Activated CD4-positive, alpha-beta T cell treated with anti-CD3 and anti-CD28 coated beads, Interleukin-2, amount 10 ng/mL, durations not matched to agents 7 days and 5 days (primary cell): ENCODE measurements at places on chromosomes 3 and 15.

GRCh38 chr3:83956431-83956830 lies 1002.4 kb upstream of the CADM2 start:
- no peaks in the 10 kb centered on the region for H3K27me3 ChIP-seq
- H3K4me3 ChIP-seq = no peak overlapping the region
- no peaks in the 10 kb centered on the region for H3K4me1 ChIP-seq
- H3K36me3 ChIP-seq = no peaks in the 10 kb centered on the region
- DNase-seq = no peak

DNA sequence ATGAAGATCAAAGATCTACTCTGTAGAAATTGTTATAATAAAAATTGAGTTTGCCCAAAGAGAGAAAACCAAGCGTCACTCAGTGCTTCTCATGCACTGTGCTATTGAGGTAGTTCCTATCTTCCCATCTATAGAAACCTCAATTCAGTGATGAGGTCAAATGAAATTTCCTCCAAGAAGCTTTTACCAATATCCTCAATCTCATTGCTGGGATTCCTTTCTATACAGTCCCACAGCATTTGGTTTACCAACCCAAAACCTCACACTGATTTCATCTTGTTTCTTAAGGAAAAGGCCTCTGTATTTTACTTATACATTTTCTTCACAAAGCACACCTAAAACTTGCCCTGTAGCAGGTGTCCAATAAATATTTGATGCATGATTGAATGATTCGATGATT lies 147.2 kb downstream of the ALCAM start:
- no peak overlapping the region for H3K4me3 ChIP-seq
- no peaks in the 10 kb centered on the region for H3K36me3 ChIP-seq
- peaks cover 3% of the 10 kb centered on the region for H3K27me3 ChIP-seq
- H3K27ac ChIP-seq = no peak overlapping the region
- DNase-seq = no peak
- peaks cover 2% of the 10 kb centered on the region for H3K4me1 ChIP-seq

DNA sequence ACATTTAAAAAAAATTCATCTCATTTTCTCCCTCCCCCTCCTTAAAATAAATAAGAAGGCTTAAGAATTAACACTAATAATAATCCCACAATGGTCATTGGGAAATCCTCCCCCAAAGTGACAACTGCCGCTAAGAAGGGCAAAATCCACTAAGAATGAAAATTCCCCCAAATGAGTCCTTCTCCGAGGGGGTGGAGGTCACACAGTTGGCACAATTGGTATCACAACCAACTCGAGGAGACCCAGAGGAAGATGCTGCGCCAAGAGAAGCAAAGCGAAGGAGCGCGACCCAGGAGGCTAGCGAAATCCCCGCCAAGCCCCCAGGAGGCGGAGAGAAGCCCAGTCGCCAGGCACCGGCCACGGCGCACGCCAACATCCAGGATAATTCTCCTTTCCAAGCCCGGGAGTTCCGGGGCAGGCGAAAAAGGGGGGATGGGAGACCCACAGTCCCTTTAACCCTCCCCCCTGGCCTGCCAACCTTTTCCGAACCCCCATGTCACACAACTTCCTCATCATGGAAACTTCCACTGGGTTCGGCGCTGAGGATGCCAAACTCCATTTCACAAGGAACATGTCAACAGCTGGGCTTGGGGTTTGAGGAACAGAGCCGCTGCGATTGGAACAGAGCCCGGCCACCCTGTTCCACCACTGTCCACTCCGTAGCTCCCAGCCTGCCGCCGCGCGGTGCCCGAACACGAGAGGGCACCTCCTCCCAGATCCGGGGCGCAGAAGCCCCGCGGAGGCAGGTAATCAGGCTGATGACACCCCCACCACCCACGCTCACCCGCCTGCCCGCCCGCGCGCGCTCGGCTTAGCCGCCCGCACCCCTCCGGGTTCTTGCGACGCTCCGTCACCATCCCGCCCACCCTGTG lies 668 bp downstream of the THRB start:
- no peak overlapping the region for H3K27ac ChIP-seq
- DNase-seq = no peak
- peaks cover 1% of the 10 kb centered on the region for H3K4me1 ChIP-seq
- peaks cover 52% of the 10 kb centered on the region for H3K27me3 ChIP-seq
- H3K36me3 ChIP-seq = no peaks in the 10 kb centered on the region

- no peak overlapping the region for H3K4me3 ChIP-seq
- no peaks in the 10 kb centered on the region for H3K4me1 ChIP-seq
- no peak for DNase-seq
- H3K27me3 ChIP-seq = no peaks in the 10 kb centered on the region
These were observed 170.0 kb downstream of the SEMA6D start for GRCh38 chr15:47887241-47887800.

GRCh38 chr3:109563149-109563548 lies 225.8 kb upstream of the DPPA4 start:
- H3K27ac ChIP-seq = peak overlapping the region; percentile 76
- H3K36me3 ChIP-seq = no peaks in the 10 kb centered on the region
- peaks cover 11% of the 10 kb centered on the region for H3K4me1 ChIP-seq
- H3K4me3 ChIP-seq = peak overlapping the region; percentile 23
- DNase-seq = peak; percentile 70

- no peak for DNase-seq
- no peak overlapping the region for H3K4me3 ChIP-seq
- no peaks in the 10 kb centered on the region for H3K4me1 ChIP-seq
These were observed 114.5 kb upstream of the STRIT1 start for GRCh38 chr3:155407971-155408370.

DNA sequence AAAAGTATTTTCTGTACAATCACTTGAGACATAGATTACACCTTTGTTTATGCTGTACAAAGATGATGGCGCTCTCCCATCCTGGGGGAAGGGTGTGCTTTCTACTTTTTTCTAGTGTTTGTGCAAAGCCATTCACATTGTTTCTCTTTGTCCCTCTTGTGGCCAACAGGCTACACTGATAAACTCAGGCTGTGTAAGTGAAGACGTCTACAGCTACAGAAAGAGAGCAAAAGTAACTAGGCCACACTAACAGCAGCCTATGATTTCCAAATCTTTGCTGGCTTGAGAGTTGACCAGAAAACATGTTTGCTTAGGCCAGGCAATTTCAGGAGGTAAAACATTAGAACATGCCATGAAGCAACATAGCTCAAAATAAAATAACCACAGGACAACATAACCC lies 75.1 kb downstream of the FOXB1 start:
- no peak overlapping the region for H3K4me3 ChIP-seq
- no peaks in the 10 kb centered on the region for H3K27me3 ChIP-seq
- H3K36me3 ChIP-seq = no peaks in the 10 kb centered on the region
- H3K4me1 ChIP-seq = peaks cover 36% of the 10 kb centered on the region
- H3K27ac ChIP-seq = no peak overlapping the region

- H3K4me1 ChIP-seq = no peaks in the 10 kb centered on the region
- H3K36me3 ChIP-seq = no peaks in the 10 kb centered on the region
- DNase-seq = no peak
- H3K27ac ChIP-seq = no peak overlapping the region
- H3K4me3 ChIP-seq = no peak overlapping the region
- H3K27me3 ChIP-seq = no peaks in the 10 kb centered on the region
These were observed 30.9 kb downstream of the RBMS3 start for GRCh38 chr3:29311795-29312194.

GRCh38 chr3:152352554-152352953 lies 83.8 kb downstream of the MBNL1 start:
- H3K36me3 ChIP-seq = peaks cover 38% of the 10 kb centered on the region
- peaks cover 40% of the 10 kb centered on the region for H3K4me1 ChIP-seq
- H3K27me3 ChIP-seq = no peaks in the 10 kb centered on the region
- DNase-seq = no peak

- DNase-seq = no peak
- H3K36me3 ChIP-seq = no peaks in the 10 kb centered on the region
- no peak overlapping the region for H3K4me3 ChIP-seq
- H3K4me1 ChIP-seq = no peaks in the 10 kb centered on the region
- H3K27ac ChIP-seq = no peak overlapping the region
These were observed 384.7 kb downstream of the NTRK3 start for GRCh38 chr15:87871731-87872320.

GRCh38 chr3:11312166-11312565 lies 40.0 kb downstream of the ATG7 start:
- H3K4me3 ChIP-seq = no peak overlapping the region
- H3K27me3 ChIP-seq = no peaks in the 10 kb centered on the region
- peaks cover 6% of the 10 kb centered on the region for H3K4me1 ChIP-seq
- peaks cover 55% of the 10 kb centered on the region for H3K36me3 ChIP-seq

DNA sequence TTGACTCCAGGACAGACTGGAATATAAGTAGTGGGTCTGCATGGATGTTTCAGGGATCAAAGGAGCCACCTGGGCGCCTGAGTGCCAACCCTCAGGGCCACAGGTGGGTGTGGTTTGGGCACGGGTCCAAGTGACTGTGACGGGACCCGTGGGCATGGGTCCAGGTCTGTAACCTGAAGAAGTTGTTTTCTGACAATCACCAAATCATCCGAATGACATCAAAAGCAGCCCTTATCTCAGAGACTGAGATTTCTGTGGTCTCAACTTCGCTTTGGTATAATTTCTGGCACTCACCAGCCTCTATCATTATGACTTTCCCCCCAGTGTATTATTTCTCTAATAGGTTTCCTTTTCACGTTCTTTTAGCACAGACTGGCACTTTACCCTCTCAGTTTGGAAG lies 24.4 kb downstream of the RLBP1 start:
- no peak overlapping the region for H3K4me3 ChIP-seq
- no peak overlapping the region for H3K27ac ChIP-seq
- peaks cover 32% of the 10 kb centered on the region for H3K36me3 ChIP-seq

DNA sequence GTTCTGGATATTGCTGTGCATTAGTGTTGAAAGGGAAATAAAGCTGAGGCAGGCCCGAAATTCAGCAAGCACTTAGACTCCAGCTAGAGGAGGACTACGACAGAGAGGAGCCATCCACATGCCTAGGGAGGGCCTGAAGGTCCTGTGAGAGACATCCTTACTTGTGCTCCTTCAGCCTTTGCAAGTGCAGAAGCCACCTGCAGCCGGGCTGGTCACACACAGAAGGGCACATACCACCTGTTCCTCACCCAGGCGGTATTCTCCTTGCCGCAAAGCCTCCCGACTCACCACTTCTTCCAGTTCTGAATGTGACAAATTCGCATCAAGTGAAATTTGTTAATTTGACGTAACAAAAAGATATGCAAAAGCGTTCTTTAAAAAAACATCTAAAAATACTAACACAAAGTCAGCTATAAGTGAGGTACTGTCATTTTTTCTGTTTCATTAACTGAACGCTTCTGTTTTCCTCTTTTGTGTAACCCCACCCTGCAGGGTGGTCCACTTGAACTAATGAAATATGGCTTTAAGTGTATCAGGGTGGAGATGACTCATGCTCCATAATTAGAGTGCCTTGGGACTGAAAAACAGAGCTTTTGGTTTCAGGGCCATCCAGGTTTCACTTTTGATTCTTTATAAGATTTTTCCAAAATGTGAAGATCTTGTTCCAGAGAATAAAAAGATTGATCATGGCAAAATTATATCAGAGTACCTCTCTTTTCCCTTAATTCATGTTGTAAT lies 467.9 kb upstream of the ATP11B start:
- DNase-seq = no peak
- no peak overlapping the region for H3K4me3 ChIP-seq
- H3K27me3 ChIP-seq = no peaks in the 10 kb centered on the region
- H3K27ac ChIP-seq = no peak overlapping the region
- no peaks in the 10 kb centered on the region for H3K36me3 ChIP-seq

- peak overlapping the region; percentile 62 for H3K4me3 ChIP-seq
- H3K36me3 ChIP-seq = peaks cover 33% of the 10 kb centered on the region
- no peaks in the 10 kb centered on the region for H3K27me3 ChIP-seq
- DNase-seq = peak; percentile 73
- H3K27ac ChIP-seq = peak overlapping the region; percentile 95
- peaks cover 86% of the 10 kb centered on the region for H3K4me1 ChIP-seq
These were observed 101.9 kb upstream of the ICE2 start for GRCh38 chr15:60580650-60581376.

- DNase-seq = peak; percentile 80
- H3K27ac ChIP-seq = no peak overlapping the region
- peaks cover 20% of the 10 kb centered on the region for H3K4me1 ChIP-seq
- no peak overlapping the region for H3K4me3 ChIP-seq
- no peaks in the 10 kb centered on the region for H3K36me3 ChIP-seq
- peaks cover 33% of the 10 kb centered on the region for H3K27me3 ChIP-seq
These were observed 2.0 kb downstream of the AHSG start for GRCh38 chr3:186614597-186615483.

- peaks cover 5% of the 10 kb centered on the region for H3K4me1 ChIP-seq
- no peaks in the 10 kb centered on the region for H3K27me3 ChIP-seq
- DNase-seq = no peak
- H3K36me3 ChIP-seq = no peaks in the 10 kb centered on the region
- H3K4me3 ChIP-seq = no peak overlapping the region
- no peak overlapping the region for H3K27ac ChIP-seq
These were observed 11.7 kb downstream of the BCL2L10 start for GRCh38 chr15:52100807-52101442.

- H3K27ac ChIP-seq = no peak overlapping the region
- H3K4me1 ChIP-seq = no peaks in the 10 kb centered on the region
- no peak overlapping the region for H3K4me3 ChIP-seq
These were observed 28.3 kb downstream of the TSEN2 start for GRCh38 chr3:12512534-12513118.

GRCh38 chr3:10628891-10629670 lies 123.7 kb upstream of the ATP2B2 start:
- H3K27me3 ChIP-seq = peaks cover 4% of the 10 kb centered on the region
- H3K4me3 ChIP-seq = no peak overlapping the region
- H3K36me3 ChIP-seq = no peaks in the 10 kb centered on the region
- no peak overlapping the region for H3K27ac ChIP-seq
- DNase-seq = no peak

GRCh38 chr3:69079269-69080159 lies 651 bp downstream of the UBA3 start:
- peak overlapping the region; percentile 78 for H3K27ac ChIP-seq
- H3K27me3 ChIP-seq = no peaks in the 10 kb centered on the region
- peak overlapping the region; percentile 87 for H3K4me3 ChIP-seq
- DNase-seq = no peak
- peaks cover 23% of the 10 kb centered on the region for H3K36me3 ChIP-seq
- H3K4me1 ChIP-seq = peaks cover 66% of the 10 kb centered on the region

- H3K4me1 ChIP-seq = peaks cover 89% of the 10 kb centered on the region
- peak overlapping the region; percentile 67 for H3K27ac ChIP-seq
- no peaks in the 10 kb centered on the region for H3K27me3 ChIP-seq
- H3K36me3 ChIP-seq = peaks cover 46% of the 10 kb centered on the region
These were observed 65.8 kb upstream of the ICE2 start for GRCh38 chr15:60544581-60545264.

DNA sequence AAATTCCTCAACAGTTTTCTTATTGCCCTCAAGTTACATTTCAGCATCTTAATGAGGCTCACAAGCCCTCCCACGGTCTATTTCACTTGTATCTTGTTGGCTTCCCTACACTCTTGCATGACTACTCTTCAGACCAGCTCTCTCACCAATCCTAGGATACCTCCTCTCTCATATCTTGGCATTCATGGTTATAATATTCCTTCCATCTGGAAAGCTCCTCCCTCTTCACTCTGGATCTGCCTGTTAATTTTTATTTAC lies 8.5 kb upstream of the CCDC80 start:
- H3K27me3 ChIP-seq = peaks cover 3% of the 10 kb centered on the region
- no peak overlapping the region for H3K4me3 ChIP-seq
- no peaks in the 10 kb centered on the region for H3K36me3 ChIP-seq

DNA sequence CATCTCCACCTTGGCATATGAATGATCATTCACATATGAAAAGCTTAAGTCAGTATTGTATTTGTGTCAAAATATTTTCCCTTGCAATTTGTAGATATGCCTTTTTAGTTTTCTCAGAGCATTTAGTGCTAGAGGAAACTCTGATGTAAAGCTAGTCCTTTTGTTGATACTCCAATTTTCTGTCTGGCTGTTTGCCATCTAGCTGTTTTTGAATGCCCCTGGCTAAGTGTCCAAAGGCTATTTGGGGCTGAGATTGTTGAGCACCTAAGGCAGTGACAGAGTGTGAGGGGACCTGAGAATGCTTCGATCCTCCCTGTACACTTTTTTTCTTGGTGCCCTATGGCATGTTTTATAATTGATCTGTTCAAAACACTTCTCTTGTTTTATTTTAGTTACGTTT lies 3.1 kb downstream of the SLC51B start:
- H3K36me3 ChIP-seq = no peaks in the 10 kb centered on the region
- peaks cover 14% of the 10 kb centered on the region for H3K4me1 ChIP-seq
- H3K27ac ChIP-seq = no peak overlapping the region
